ENCODE measurements at places on chromosomes 1 and 21.
A peak's percentile ranks its signal among the peaks of the same experiment; 100 is the strongest.

DNA sequence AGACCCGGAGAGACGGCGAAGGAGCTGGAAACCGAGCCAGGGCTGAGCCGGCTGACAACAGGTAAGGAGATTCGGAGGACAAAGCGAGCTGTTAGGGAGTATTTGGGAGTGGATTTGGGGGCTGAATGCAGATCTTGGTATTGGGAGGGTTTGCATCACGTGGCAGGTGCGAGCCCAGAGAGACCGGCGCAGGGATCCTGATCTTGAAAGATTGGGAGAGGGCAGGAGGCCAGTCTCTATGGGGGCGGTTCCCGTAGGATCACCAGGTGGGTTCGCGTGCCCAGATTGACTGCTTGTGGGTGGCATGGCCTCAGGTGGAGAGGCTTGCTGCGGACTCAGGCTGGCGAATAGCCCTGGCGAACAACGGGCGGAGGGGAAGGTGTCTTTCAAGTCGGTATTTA is 204 bp downstream of the CIART start:
- DNase-seq, result no peak

DNA sequence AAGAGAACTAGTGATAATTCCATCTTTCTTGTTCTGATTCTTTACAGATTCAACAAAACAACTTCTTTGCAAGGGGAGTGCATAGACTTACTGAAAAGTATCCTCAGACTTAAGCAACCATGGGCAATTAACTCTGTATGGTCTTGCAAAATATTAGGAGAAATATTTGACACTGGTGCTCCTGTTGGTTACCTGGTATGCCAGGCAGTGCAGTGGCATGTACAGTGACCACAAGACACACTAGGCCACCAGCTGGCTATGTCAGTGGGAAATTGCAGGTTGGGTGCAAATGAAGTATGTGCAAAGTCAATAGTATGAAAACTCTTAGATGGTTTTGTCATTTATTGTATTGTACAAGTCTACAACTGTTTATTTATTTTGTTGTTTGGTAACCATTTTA is 34.5 kb downstream of the EPS15 start:
- no peak for DNase-seq

DNA sequence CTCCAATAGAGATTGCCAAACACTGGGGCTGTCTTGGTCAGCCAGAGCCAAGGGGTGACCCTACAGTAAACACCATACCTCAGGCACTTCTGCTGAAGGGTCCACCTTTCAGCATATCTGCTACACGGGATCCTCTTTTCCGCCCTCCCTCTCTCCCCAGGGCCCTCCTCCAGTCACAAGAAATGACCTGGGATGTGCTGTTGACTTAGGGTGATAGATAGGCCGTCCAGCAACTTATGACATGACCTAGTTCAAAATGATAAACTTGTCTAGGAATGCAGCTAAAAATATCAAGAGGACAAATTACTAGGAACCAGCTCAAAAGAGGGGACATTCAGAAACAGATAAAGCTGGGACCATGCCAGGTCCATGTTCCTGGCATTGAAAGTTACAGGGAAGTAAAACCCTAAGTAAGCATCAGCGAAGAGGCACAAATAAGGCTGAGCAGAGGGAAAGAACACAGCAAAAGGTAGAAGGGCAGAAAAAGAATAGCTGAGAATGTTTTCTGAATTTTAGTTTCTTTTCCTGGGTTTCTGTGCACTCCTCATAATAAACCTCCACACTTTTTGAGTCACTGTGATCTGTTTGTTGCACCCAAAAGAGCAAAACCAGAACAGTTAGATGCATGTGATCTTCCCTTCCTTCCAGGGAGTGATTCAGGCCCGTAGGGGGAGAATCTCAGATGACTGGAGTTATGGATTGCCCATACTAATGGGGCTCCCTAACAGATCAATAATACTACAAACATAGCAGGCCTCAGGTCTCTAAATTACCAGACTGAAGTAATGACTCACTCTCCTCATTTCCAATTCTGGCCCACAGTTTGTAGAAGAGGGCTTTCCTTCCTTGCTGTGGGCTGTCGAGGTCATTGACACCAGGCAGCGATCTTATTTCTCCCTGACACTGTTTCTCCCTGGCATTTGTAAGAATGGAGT is 48.9 kb upstream of the F3 start:
- no peak for DNase-seq

GRCh38 chr21:38857152-38857825 is 51.6 kb downstream of the ETS2 start:
- no peak for DNase-seq

- no peak for DNase-seq
Measured at GRCh38 chr21:41612674-41613532, 104.9 kb upstream of the TMPRSS2 start.

GRCh38 chr21:41216486-41216885 is 48.5 kb downstream of the BACE2 start:
- DNase-seq, result no peak

DNA sequence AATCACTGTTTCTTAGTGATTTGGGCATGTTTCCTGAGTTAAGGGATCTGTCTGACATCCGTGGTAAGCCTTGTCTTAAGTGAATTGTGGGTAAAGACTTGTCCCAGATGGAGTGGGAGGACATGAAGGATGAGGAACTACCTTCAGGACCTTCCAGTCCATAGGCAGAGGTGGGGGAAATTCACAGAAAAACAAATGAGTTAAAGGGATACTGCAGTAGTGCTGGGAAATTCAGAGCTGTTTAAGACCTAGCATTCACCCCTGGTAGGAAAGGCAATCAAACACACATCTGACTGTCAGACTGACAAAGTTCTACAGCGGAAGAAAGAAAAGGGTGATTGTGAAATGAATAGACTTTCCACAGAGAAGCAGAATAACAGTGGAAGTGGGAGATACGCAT is 3.0 kb downstream of the GNAT2 start:
- DNase-seq, result no peak

DNA sequence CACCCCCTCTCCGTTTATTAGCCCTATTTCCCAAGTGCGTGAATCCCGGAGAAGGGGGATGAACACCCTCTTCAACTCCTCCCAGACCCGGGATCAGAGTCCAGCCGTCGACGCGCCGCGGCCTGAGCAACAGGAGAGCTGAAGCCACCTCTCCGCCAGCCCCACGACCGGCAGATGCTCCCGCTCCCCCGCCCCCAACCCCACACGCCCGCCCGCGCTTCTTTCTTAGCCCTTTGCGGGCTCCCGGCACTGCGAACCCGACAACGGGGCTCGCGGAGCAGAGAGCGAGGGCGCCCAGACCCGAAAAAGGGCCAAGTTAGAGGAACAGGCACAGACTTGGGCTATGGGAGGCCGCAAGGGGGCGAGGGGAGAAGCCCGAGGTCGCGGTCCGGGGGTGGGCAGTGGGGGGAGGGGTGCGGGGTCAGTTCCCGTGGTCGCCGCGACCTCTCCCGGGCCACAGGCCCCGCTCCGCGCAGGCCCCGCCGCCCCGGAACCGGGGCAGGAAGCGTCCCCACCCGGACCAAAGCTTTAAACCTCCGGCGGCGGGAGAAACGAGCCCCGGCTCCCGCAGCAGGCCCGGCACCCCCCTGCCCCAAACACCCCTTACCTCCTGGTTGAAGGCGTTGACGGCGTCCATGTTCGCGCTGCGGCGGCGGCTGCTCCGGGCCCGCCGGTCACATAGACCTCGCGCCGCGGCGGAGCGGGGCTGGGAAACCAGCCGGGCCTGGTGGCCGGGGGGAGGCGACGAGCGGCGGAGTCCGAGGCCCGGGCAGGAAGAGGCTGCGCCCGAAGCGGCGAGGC is 662 bp downstream of the SCAF4 start:
- peak; percentile 13 for DNase-seq

DNA sequence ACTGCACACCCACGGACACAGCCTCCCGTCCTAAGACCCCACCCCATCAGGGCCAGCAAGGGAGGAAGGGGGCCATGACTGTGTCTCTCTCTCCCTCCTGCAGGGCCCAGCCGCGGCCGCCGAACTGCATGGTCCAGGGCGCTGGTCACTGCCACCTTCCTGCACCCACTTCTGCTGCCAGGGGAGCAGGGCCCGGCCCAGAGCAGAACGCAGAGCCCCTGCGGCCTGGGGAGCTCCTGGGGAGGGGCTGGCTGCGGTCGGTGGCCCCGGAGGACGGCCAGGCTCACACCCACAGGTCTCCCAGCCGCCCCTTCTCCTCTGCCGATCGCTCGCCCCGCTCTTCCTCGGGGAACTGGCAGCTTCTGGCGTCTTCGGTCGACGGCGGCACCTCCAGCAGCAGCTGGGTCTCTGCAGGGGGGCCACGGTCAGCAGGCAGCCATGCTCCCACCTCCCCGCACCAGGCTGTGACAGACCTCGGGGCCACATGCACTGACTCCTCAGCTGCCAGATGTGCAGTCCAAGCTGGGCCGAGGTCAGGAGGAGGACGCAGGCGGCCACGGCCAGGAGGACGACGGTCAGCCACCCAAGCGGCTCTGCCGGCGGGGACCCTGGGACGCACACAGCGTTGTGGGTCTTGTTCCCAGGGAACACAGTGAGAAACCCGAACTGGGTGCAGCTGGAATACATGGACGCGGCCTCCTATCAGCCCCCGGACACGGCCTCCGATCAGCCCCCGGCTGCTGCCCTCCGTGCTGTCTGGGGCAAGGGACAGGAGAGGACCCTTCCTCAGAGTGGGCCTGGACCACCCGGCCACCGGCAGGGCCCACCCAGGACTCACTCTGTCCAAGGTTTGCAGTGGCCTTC is 2.6 kb downstream of the TNFRSF18 start:
- DNase-seq, result no peak

GRCh38 chr1:37438869-37439343 is 35.5 kb upstream of the ZC3H12A start:
- DNase-seq, result no peak

- DNase-seq, result no peak
Measured at GRCh38 chr1:248818505-248819374, 7.0 kb downstream of the SH3BP5L start.

GRCh38 chr1:79617777-79618176 is 611.2 kb upstream of the ADGRL4 start:
- DNase-seq, result no peak

DNA sequence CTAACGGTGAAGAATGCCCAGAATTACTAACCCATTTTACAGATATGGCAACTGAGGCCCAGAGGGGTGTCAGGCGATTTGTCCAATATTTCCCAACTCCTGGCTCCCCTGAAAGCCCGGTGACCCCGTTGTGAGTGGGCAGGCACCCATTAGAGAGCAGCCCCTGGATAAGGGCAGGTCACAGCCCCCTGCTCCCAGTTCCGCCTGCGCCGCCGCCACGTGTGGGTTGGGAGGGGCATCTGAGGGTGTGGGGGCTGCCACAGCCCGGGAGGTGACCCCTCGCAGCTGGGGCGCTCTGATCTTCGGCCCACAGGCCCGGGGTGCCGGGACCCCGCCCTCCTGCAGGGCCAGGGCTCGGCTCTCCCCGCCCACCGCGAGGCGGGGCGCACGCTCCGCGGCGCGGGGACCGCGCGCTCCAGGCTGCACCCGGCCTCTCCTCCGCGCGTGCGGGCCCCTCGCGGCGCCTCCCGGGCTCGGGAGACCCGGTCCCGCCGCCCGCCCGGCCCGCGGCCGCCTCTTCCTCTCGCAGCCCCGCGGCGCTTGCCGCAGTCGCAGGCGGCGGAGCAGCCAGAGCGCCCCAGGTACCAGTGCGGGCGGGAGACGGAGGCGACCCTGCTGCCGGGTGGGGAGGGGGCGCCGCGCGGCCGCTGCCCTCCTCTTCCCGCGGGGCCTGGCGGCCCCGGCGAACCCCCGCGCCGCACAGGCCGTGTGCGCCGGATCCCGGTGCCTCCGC is at the start of gene HTR6:
Gene HTR6, plus strand, starts transcription at position 423 of the 733 bp plus-strand sequence. CDS start 879 bp downstream, outside the sequence.
- no peak for DNase-seq

GRCh38 chr21:37593015-37593414 is 226.4 kb downstream of the DYRK1A start:
- no peak for DNase-seq

GRCh38 chr1:201999625-202000238 is 10.7 kb upstream of the ELF3 start:
- no peak for DNase-seq

DNA sequence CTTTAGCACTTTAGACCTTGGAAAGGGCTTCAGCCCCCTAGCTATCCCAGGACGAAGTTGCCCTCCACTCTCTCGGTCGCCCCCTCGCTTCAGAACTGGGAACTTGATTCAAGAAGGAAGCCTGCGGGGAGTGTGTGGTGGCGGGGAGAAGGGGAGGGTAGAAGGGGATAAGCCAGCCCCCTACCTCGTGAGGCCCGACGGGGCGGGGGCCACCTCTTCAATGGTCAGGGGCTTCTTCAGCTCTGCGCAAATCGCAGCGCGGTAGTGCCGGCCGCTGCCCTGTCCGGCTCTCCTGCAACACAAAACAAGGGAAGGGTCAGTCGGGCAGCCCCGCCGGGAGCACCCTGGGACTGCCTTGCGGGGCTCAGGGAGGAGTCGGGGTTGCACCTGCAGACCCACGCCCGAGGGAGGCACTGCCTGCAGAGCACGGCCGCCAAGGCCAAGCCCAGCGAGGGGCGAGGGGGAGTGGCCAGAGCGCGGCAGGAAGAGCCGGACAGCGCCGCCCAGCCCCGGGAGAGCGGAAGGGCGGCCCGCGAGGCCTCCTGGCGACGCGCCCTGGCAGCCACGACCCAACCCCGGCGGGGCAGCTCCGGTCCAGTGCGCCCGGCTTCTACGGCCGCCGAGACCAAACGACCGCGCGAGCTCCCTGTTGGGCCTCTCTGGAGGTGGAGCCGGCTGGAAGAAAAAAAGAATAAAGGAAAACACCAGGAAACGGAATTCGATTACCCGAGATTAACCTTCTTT is 56.2 kb upstream of the RASAL2 start:
- no peak for DNase-seq

DNA sequence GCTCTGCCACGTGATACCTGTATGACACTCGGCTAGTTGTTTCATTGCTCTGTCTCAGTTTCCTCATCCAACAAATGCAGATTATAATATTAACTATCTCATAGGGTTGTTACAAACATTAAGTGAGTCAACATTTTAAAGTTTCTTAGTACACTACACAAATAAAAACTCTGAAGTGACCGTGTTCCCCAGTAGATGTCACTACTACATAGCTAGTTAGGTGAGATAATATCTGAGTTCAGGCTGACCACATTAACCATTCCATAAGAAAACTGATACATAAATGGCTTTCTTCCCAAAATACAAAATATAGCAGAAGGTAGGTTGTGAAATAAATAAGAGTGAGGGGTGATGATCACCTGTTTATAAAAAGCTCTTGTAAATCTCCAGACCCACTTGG is 214.1 kb downstream of the NUF2 start:
- DNase-seq, result no peak

DNA sequence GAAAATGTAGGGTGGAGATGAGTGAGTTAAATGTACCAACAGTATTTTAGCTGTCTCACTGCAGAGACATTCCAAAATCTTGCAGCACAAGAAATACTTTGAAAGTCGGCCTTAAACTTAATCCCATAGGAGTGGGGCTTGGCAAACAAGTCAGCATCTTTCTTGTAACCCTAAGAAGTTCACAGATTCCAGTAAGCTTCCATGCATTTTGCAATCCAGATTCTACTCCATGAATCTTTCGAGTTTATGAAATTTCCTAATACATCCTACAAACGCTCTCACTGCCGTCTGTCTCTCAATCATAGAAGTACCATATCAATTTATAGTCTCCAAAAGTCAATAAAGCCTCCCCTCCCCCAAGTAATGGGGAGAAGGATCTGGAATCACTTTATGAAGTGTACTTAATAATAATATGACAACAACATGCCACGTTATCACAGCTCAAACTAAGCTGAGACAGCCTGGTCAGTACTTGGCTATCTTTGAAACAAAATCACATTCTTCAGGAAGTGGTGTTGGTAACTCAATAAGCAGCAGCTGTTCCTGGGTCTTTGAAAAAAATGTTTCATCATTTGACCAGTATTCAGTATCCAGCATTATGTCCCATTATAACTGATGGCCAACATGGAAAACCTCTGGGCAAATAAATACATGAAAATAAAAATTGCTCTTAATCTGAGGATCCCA is 317.4 kb upstream of the RUNX1 start:
- DNase-seq, result no peak

- no peak for DNase-seq
Measured at GRCh38 chr1:172742599-172743500, 83.9 kb downstream of the FASLG start.

Data from stimulated activated CD8-positive, alpha-beta memory T cell treated with anti-CD3 and anti-CD28 coated beads, Interleukin-7, amount 100 ng/mL, for 24 hours (primary cell).